SJCRH30 (cell line): ENCODE measurements at places on chromosomes 11 and 22. TPM values are rescaled to one million over a fixed set of nuclear protein-coding genes. Genes with fewer than 3 reads are reported as not detected.

DNA sequence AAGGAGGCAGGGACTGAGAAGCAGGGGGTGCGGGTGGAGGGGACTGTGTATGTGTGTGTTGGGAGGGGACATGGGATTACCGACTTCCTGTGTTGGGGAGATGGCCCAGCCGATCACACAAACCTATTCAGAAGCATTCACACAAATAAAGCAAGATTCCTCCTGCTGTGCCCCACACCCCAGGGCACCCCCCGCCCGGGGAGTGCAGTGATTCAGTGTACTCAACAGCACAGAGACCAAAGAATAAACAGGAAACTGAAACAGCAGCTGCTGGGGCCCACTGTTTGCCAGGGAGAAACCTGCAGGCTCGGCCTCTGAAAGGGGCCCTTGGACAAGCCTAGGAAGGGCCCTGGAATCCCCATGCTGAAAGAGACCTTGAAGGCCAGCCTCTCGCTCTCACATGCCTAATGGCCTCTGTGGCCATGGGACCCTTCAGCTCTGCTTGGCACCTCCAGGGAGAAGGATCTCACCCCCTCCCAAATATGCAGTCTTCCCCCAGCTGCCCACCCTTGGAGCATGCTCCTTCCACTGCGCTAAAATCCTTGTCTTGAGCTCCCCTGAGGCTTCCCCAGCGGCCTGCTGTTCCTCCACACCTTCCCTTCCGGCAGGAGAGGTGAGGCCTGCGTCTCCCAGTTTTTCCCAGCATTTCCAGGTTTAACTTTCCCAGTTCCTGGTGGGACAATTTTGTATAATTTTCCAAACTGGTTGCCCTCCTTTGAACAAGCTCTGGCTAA is 72.9 kb downstream of the CSNK2A3 start:
- DNase-seq = peak; percentile 95

DNA sequence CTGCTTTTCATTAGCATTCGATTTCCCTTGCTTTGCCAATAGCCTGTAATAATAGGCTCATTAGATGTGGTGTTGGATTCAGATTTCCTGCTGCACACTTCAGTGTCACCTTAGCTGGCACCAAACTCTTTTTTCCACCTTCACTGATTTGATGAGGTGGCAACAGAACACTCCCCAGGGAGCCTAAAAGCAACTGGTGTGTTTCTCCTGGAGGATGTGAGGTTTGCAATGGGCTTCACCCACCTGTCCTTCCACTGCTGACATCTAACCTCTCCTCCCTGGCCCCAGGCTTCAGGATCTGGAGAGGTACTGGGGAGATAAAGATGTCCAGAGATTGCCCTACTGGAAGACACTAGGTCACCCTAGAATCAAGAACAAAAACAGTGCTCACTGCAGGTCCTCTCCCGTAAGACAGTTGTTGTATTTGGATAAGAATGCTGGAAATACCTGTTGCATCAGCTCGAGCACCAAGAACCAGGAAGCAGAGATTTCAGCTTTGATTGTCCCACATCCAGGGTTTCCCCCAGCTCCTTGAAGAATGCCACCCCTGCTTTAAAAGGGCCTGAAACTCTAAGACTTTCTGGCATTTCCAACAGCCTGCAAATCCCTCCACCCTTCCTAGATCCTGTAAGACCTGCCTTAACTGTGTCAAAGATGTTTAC is 96.9 kb downstream of the SLC1A2 start:
- DNase-seq = no peak

DNA sequence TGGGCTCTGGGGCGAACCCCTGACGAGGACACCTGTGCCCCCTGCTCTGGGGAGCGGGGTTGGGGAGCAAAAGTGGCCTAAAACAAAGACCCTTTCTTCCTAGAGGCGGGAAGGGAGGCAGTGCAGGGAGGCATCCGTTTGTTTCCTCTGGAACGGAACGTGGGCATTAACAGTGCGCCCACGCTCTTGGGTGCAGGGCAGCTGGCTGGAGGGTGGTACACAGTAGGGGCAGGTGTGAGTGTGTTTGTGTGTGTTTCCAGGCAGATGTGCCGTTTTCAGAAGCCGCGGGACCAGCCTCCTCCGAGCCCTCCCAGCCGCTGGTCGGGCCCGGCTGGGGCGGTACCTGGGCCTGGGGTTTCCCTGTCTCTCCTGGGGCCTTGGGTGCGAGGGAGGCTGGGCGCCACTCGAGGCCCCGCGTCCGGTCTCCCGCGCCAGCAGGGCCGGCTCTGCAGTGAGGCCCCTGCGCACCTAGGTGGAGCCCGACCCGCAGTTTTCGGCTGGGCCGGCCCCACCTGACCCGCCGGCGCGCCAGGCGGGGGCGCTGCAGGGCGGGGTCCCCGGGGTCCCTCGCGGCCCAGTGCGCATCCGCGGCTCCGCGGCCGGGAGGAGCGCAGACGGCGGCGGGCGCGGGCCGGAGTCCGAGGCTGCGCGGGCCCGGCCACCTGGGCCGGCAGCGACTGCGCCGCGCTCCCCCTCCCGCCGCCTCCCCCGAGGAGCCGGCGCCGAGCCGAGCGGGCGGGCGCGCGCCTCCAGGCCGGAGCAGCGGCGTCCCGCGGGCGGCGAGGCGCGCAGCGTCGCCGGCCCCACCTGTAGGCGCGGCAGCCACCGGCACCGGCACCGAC is 1252.7 kb downstream of the BRD1 start:
- DNase-seq = peak; percentile 21

GRCh38 chr11:33909150-33909549 is 17.3 kb upstream of the LMO2 start:
- no peak for DNase-seq

GRCh38 chr11:76201672-76202412 is 4.5 kb downstream of the WNT11 start:
- DNase-seq = peak; percentile 20

GRCh38 chr22:40634119-40634903 is 2.2 kb downstream of the MRTFA start:
- DNase-seq = no peak

GRCh38 chr11:29578806-29579205 is 438.0 kb downstream of the KCNA4 start:
- no peak for DNase-seq

DNA sequence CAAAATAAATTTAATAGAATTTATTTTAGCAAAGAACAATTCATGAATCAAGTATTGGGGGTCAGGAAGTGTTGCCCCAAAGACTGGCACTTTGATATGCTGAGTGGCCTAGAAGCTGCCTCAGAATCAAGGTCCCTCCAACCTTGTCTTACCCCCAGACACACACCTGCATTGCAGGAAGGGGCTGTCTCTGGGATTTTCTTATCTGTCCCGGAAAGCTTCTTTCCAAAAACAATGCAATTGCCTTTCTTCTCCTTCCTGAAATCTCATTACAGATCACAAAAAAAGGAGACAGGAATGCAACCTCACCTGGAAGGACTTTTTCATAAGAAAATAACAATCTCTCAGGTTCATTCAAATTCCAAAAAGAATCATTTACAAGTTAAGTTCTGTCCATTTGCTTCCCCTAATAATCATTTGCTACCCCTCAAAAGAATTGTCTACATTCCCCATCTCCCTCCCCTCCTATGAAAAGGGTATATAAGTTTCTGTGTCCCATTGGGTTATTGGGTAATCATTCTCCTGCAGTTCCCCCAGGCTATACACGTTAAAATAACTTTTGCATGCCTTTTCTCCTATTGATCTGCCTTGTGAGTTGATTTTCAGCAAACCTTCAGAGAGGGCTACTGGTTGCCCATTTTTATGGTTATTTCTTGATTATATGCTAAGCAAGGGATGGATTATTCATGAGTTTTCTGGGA is 21.3 kb downstream of the OR10A6 start:
- no peak for DNase-seq

- no peak for DNase-seq
Observed at GRCh38 chr22:33073989-33074418, 15.8 kb upstream of the SYN3 start.

- no peak for DNase-seq
Observed at GRCh38 chr11:100438376-100438775, 248.7 kb upstream of the ARHGAP42 start.

GRCh38 chr22:25413620-25414019 is 150.9 kb upstream of the GRK3 start:
- no peak for DNase-seq

- no peak for DNase-seq
Observed at GRCh38 chr11:11940551-11940950, 67.9 kb downstream of the DKK3 start.

DNA sequence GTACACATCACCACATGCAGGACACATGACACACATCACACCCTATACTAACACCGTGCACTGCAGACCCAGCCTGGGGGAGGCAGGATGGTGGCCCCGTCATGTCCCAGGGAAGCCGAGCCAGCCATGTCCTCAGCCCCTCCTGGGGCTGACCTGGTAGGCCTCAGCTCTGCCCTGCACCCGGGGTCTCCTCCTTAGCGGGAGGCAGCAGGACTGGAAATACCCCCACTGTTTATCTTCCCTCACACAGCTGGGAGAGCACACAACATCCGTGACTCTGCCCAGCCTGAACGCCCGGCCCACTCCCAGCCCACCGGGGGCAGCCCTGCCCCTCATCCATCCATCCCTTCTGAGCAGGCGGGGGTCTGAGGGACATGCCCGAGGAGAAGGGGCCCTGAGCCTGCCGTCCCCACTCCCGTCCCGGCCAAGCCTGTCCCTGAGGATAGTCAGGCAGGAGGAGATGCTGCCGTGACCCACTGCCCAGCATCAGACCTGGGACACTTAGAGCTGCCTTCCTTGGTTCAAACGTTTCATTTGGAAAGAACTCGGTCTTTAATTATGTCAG is 945.0 kb downstream of the BRD1 start:
- no peak for DNase-seq

GRCh38 chr11:27497284-27497866 is 9.2 kb downstream of the LIN7C start:
- DNase-seq = no peak

The H19 gene
- 0.10 TPM in 1 of 2 replicates, not detected in the other for total RNA-seq

The KRTAP5-10 gene
- total RNA-seq = not detected in 2 replicates

The GVQW3 gene
- total RNA-seq = 5.9 and 8.5 TPM in 2 replicates

The NOL12 gene
- total RNA-seq = 26.2 and 28.3 TPM in 2 replicates

The RIMBP3B gene
- total RNA-seq = 0.53 and 0.76 TPM in 2 replicates

The ALDH3B1 gene
- total RNA-seq = 0.51 and 0.53 TPM in 2 replicates

The APOBEC3B gene
- total RNA-seq = 15.8 and 16.6 TPM in 2 replicates

The TIMM8B gene
- total RNA-seq = 48.2 and 64.5 TPM in 2 replicates

The OR4A16 gene
- not detected in 2 replicates for total RNA-seq
